SJCRH30 (cell line): ENCODE measurements at places on chromosomes 11 and 22.
A peak's percentile ranks its signal among the peaks of the same experiment; 100 is the strongest.

DNA sequence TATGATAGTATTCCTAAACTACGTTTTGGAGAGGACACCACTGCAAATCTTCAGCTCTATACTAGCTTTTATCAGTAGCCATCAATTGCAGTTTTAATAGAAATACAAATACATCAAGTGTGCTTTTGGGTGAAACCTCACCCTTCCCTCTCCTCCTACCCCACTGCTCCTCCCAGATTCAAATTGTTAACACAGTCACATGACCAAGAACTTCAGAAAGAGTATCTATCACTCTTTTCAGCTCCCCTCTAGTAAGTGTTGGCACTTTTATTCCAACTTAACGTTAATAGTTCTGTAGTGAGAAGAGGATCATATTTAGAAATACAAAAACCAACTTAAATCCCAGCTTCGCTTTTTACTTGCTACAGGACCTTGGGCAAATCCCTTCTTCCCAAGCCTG, 17.0 kb downstream of the RRAS2 start:
- no peak for DNase-seq

DNA sequence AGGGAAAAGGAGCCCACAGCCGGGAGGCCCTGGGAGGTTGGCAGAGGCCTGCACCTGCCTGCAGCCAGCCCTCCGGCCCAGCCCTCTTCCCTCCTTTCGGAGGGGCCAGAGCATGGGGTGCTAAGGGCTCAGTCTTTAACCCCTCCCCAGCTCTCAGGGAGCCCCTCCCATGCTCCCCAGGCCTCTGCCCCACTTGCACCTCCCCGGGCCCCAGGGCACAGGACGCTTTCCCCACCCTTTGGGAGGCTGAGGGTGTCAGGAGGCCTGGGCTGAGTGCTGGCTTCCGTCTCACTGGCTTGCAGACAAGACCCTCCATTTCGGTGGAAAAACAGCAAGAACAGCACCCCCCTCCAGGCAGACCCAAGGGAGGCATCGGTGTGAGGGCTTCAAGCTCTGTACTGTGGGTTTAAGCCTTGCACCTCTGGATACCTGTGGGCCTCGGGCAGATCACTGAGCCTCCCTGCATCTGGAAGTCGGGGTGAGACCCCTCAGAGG, 7.3 kb downstream of the ASCL2 start:
- DNase-seq = no peak

DNA sequence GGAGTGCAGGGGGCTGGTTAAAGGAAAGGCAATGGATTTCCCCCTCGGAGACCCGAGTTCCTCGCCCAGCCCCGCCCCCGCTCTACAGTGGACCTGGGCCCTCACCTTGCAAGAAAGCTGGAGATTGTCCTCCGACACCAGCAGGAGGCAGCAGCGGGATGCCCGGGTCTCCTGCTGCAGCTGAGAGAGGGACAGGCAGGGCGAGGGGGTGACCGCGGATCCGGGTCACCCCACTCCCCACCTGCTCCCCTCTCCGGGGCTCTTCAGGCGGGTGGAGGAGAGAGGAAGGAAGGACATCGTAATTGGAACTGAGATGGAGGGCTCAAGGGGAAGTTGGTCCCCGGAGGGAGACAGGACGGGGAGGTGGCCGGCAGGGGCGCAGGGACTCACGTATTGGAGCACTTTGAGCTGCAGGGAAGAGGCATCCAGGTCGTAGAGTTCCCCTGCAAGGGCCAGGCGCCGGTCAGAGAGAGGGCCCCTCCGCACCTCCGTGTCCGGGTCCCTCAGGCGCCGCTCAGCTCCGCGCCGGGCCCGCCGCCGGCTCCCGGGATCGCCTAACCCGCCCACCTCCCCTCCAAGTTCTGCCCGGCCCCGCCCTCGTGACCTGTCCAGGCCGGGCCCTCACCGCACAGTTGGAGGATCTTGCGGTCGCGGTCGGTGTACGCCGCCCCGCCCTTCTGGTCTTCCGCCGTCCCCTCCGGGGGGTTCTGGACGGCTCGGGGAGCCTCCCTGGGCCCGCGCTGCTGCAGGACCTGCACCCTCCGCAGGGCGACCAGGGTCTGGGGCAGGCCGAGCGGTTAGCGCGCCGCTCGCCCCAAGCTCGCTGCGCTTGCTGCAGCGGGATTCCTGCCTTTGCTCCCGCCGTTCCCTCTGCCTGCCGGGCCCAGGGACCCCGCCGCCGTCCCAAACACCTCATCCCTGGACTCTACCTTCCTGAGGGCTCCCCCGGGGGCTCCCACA, 84.1 kb downstream of the PDE2A start:
- DNase-seq = peak; percentile 30

- peak; percentile 87 for DNase-seq
Measured at GRCh38 chr11:9575260-9576240, 2.1 kb downstream of the WEE1 start.

DNA sequence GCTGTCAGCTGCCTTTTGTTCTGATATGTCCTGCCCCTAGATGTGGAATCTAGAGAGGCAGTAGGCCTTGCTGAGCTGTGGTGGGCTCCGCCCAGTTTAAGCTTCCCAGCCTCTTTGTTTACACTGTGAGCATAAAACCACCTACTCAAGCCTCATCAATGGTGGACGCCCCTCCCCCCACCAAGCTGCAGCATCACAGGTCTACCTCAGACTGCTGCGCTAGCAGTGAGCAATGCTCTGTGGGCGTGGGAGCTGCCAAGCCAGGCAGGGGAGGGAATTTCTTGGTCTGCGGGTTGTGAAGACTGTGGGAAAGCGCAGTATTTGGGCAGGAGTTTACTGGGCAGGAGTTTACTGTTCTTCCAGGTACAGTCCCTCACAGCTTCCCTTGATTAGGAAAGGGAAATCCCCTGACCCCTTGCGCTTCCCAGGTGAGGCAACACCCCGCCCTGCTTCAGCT, 98.5 kb downstream of the SMCO4 start:
- peak; percentile 8 for DNase-seq

GRCh38 chr11:88523386-88524071, 186.0 kb upstream of the CTSC start:
- DNase-seq = no peak

- no peak for DNase-seq
Measured at GRCh38 chr11:16018931-16019330, 337.4 kb downstream of the SOX6 start.

GRCh38 chr11:102760344-102761035, 19.9 kb downstream of the MMP10 start:
- DNase-seq = peak; percentile 46

GRCh38 chr11:120324932-120325810, at the start of gene TLCD5:
TSS of gene TLCD5 (plus strand) at chr11:120325299. CDS start at chr11:120327442, 2,143 bp downstream.
- peak; percentile 59 for DNase-seq

DNA sequence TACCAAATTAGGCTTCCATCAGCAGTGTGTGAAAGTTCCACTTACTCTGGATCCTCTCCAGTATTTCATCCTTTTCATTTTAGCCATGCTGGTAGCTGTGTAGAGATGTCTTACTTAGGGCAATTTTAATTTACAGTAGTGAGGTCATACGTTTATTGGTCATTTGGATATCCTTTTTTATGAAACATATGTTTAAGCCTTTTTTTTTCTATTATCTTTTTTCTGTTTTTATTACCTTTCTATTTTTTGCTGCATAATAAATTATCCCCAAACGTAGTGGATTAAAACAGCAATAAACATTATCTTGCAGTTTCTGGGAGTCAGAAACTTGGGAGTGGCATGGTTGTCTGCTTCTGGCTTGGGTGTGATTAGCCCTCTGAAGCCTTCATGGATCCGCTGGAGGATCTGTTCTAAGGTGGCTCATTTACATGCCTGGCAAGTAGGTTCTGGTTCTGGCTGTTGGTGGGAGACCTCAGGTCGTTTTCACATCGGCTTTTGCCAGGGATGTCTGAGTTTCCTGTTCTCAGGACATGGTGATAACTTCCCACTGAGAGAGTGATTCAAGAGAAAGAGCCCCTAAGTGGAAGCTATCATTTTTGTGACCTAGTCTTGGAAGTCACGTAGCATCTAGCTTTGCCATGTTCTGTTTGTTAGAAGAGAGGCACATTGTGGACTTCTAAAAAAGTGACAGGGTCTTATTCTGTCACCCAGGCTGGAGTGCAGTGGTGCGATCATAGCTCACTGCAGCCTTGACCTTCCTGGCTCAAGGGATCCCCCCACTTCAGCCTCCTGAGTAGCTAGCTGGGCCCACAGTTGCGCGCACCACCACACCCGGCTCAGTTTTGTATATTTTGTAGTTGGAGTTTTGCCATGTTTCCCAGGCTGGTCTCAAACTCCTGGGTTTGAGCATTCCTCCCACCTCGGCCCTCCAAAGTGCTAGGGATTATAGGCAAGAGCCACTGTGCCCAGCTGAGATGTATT, 38.6 kb downstream of the PPP6R3 start:
- DNase-seq = no peak

DNA sequence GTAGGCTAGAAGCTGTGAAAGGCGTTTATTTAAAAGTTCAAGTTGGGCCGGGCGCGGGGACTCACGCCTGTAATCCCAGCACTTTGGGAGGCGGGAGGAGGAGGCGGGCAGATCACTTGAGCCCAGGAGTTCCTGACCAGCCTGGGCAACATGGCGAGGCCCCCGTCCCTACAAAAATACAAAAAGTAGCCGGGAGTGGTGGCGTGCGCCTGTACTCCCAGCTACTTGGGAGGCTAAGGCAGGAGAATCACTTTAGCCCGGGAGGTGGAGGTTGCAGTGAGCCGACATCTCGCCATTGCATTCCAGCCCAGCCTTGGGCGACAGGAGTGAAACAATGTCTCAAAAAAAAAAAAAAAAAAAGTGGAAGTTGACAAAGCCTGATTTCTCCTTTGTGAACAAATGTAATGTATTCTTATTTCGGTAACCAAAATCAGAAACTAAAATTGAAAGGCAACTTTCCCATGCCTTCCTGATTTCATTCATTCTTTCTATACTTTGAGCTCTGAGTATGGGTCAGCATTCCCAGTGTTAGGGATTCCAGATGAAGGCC, 825 bp downstream of the PTPMT1 start:
- peak; percentile 28 for DNase-seq

- no peak for DNase-seq
Measured at GRCh38 chr11:62402960-62403730, 15.7 kb upstream of the SCGB1A1 start.

DNA sequence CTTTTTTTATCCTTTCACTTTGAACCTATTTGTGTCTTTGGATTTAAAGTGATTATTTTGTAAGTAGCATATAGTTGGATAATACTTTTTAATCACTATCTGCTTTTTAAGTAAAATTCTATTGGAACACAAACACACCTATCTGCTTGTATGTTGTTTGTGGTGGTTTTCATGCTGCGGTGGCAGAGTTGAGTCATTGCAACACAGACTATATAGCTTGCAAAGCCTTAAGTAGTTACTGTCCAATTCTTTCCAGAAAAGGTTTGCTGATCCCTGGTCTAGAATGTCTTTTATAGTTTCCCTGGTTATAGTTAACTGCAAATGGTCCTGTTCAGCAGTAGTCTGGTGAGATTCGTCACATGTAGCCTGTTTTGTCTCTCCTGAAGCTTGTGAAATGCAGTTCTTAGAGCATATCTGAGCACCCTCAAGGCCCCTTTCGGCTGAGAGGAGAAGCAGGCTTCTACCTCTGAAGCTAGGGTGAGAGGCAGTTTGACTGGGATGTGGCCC, 21.5 kb downstream of the SHANK3 start:
- DNase-seq = no peak

DNA sequence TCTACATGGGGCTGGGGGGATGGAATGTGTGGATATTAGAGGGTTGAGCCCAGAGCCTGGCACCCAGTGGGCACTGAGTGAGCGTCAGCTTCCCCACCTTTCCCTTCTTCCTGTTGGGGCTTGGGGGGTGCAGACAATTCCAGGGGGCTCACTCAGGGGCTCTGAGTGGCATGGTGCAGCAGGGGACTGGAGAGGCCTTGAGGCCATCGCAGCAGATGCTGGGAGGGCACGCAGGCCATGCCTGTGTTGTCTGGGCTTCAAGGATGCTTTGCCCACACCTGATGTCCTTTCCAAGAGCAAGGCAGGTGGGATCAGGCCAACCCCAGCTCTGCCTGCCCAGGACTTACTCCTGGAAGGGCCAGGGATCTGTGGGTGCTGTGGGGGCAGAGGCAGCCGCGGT, 11.2 kb upstream of the TTLL12 start:
- no peak for DNase-seq

DNA sequence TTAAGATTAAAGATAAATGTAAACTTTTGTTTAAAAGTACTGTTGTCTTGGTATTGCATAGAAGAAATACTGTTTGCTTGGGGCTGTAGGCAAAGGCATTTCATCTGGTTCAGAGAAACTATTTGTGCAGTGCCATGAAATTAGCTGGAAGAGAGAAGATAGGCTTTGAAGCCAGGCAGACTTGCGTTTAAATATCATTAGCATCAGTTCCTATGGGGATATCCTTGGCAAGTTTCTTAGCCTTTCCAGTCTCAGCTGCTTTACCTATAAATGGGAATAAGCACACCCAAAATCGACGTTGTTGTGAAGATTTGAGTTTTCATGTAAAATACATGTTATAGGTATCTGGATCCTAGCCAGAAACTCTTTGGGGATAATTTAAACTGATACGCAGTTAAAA, 133.9 kb downstream of the FBXO7 start:
- DNase-seq = no peak

- peak; percentile 80 for DNase-seq
Measured at GRCh38 chr11:33778675-33779074, 4.4 kb upstream of the FBXO3 start.

GRCh38 chr11:74636630-74637184, 44.3 kb downstream of the POLD3 start:
- DNase-seq = no peak
